ENCODE measurements at places on chromosomes 13 and 19.

GRCh38 chr13:70171151-70171550, 62.9 kb upstream of the KLHL1 start:
- no peak for DNase-seq

DNA sequence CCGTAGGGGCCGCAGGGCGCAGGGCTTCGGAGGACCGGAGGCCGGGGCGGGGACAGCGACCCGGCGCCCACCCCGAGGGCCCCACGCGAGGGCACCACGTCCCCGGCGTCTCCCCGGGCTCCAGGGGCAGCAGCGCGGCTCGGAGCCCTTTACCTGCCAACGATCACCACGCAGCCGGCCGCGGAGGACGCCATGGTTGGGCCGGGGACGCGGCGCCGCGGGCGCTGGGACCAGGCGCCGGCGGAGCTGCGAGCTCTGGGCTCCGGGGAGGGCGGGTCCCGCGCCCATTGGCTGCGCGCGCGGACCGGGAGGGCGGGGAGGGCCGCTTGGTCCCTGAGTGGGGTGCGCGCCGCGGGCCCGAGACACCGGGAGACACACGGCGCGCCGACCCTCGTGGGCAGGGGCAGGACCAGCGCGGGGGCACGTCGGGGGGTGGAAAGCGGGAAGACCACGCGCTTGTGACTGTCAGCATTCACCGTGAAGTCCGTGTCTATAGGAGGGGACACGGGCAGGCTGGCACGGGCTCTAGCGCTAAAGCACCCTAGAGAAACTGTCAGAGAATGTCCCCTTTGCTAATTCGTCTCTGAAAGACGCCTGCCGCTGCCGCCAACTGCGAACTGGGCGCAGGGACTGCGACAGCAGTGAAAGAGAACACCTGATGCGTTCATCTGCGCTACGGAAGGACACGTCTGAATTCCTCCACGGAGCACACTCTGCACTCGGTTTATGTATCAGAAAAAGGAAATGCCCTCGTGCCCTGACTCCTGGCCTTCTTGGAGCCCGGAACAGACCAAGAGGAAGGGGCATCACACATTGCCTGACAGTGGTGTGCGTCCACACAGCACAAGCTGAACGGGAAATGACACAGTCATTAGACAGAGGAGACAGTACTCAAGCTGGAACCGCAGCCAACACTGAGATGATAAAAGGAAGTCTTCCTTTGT, at the start of gene CRYL1:
Gene CRYL1, minus strand, starts transcription at position 257 of the 944 bp plus-strand sequence. Its CDS starts 63 bp downstream, at position 194.
- DNase-seq = peak; percentile 67

DNA sequence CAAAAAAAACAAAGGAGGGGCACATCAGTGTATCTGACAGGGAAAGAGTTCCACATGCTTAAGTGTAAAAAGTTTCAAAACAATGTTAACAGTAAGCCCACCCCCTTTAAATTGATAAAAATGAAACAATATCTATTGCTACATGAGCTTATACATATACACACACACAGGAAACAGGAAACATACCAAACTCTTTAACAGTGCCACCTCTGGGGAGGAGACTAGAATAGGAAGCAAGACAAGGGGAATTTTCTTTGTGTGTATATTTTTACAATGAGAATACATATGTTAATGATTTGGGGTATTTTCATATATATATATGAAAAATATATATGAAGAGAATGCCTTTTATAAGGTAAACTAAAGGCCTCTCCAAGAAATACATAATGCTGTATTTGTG, 44.7 kb downstream of the TPT1 start:
- no peak for DNase-seq

- no peak for DNase-seq
These were observed 1.5 kb downstream of the UNC13A start for GRCh38 chr19:17686592-17687024.

- no peak for DNase-seq
These were observed 24.1 kb downstream of the PBX4 start for GRCh38 chr19:19594381-19594780.

DNA sequence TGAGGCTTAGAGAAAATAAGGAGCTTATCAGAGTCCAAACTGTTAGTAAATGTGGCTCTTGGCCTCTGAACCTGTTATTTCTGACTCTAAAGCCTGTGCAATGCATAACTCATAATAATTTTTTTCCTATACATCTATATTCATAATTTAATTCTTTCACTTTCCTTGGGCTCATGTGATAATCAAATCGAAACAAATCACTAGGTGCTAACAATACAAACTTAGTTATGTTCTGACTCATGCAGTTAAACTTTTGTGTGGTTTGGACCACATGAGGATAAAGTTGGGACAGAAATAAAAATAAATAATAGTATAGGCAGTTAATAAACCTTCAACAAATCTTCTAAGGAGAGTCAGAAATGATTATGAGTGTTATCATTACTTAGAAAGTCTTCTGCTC, 1629.0 kb downstream of the OLFM4 start:
- DNase-seq = no peak

DNA sequence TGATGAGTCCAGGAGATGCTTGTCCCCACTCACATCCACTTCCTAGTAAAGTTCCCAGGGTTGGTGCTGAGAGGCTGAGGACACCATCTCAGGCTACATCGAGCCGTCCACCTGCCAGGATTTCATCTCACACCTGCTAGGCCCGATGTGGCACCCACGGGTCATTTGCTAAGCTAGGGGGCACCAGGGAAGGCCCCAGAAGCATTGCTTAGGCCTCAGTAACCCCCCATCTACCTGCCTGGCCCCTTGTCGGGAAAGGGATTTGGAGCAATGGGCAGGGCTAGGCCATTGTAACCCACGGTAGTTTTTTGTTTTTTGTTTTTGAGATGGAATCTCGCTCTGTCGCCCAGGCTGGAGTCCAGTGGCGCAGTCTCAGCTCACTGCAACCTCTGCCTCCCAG, 51.8 kb downstream of the F2RL3 start:
- no peak for DNase-seq

DNA sequence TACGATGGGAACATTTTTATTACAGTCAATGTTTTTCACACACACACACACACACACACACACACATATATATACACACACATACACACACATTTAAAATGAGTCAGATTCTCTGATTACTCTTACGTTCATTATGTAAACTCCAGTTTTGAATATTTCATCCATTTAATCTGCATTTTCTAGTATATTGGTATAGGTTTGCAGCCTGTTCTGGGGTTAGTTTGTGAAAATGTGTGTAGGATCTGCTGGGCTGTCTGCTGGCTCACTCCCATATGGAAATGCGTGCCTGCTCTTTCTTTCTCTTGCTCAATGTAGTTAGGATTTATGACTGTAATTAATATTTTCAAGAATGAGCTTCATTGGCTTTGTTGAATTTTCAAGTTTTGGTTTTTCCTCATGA, 7.1 kb downstream of the LILRB2 start:
- no peak for DNase-seq

GRCh38 chr19:53521373-53522202, 16.4 kb upstream of the ZNF331 start:
- DNase-seq = no peak

DNA sequence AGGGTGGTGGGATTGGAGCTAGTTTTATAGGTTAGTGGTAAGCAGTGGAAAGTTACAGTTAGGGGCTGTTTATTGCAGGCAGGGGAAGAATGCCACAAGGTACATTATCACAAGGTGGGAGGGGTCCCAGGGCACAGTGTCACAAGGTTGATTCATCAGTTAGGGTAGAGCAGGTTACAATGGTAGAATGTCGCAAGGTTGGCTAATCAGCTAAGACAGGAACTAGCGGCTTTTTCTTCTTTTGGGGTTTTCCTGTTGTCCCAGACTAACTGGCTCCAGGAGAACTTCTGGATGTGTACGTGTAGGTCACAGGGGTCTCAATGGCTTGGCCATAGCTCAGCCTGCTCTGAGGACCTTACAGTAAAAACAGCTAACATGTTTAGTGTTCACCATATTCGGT, 1221.1 kb downstream of the SLITRK1 start:
- no peak for DNase-seq

DNA sequence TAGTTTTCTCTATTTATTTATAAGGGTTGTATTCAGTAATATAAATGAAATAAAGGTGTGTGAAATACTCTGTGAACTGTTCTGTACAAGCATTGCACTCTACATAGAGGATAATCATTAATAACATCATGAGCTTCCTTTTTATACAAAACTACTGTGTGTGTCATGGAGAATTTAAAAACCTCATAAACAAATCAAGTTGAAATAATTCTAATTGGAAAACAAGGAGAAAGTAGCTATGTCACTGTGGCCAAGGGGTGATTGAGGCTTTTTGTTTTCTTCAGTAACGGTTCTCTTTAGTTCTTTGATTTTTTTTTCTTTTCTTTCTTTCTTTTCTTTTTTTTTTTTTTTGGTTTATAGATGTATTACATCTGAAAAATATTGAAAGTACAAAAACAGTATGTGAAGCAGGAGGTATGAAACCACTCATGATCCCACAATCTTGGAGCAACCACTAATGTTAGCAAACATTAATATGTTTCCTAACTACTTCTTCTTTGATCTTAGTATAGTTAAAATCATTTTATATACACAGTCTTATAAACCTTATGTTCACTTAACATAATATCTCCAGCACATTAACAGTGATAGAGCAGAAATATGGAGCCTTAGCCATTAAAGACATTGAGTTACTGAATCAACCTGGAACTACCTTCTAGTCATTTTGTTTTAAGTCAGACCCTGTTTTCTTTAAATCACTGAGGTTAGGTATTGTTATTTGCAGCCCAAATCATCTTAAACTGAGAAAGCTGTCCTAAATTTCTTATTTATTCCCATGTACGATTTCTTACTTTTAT, 45.4 kb downstream of the WDFY2 start:
- DNase-seq = no peak

DNA sequence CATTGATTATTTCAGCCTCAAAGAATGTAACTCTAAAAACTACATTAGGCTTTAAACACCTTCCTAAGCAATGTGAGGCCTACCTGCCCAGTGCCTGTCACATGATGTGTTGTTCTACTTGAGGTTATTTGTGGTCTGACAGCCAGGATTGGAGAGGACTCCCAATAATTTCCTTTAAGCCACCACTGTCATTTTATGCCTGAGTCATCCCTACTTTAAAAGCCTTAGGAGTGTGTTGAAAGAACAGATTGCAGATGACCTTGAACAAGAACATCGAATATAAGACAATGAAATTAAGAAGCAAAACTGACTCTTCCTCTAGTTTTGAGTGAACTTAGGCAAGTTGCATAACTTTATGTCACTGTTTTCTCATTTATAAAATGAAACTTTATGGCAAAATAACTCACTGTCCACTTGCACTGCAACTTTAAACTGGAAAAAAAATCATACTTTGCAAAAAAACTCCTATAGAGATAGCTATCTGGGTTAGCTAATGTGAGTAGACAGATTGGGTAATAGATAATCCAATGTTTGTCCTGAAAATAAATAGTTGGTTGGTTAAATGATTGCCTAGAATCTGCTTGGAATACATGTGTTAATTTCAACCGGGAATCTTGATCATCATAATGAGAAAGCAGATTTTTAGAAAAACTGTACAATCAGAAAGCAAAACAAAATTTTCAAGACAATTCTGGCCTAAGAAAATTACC, 361.2 kb downstream of the SUCLA2 start:
- DNase-seq = no peak

DNA sequence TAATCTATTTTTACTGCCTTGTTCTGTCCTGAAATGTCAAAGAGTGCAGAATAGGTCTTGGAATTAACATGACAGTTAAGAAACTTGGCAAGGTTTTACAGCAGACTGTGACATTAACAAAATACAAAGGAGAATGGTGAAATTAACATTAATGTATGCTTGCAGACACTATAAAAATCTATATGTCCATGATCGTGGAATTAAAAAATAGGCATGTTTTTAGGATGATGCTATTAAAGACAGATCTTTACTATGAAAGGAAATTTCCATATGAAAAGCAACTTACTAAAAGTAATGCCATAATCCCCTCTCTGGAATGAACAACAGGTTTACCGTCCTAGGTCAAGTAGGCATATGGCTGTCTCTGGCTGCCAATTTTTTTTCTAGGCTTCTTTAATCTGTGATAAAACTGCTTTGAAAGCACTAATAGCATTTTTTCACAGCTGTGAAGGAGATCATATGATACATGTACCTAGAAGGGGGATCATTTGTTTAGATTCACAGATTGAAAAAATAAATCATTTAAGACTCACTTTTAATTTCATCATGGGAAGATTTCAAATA, 291.5 kb downstream of the ZNF536 start:
- no peak for DNase-seq

- peak; percentile 83 for DNase-seq
These were observed 24.0 kb upstream of the ALOX5AP start for GRCh38 chr13:30711375-30711774.

GRCh38 chr13:113967206-113967720, 6.6 kb downstream of the C13orf46 start:
- DNase-seq = no peak

- DNase-seq = no peak
These were observed 323.0 kb downstream of the EFNB2 start for GRCh38 chr13:106212386-106213010.

DNA sequence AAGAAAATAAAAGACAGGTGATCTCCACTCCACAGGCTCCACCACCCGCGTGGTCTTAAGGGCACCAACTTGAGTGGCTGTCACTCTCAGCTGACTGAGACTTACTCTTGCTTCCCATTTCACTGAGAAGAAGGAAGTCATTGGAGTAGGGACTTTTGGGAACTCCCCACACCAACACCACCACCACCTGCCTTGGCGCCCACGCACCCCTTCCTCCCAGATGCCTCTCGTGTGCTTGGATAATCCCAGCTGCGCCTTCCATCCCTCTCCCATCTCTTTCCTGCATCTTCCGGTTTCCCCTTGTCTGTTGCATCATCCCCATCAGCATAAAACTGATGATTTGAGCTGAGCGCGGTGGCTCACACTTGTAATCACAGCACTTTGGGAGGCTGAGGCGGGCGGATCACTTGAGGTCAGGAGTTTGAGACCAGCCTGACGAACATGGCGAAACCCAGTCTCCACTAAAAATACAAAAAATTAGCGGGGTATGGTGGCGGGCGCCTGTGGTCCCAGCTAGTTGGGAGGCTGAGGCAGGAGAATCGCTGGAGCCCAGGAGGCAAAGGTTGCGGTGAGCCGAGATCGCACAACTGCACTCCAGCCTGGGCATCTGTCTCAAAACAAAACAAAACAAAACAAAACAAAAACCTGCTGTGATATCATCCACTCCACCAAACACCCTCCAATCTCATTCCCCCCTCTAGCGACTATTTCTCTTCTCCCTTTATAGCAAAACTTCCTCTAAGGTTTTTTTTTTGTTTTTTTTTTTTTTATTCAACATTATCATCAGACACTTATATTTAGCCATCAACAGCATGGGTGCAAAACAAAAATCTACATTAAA, 25.5 kb downstream of the AP2S1 start:
- no peak for DNase-seq

All from activated CD4-positive, alpha-beta T cell treated with anti-CD3 and anti-CD28 coated beads, Interleukin-2, Interleukin-4, amounts not matched to agents 100 ng/mL and 50 ng/mL, durations not matched to agents 16 hours and 8 hours (primary cell).